SJSA1 (cell line): ENCODE measurements at places on chromosomes 1 and 21. TPM values are rescaled to one million over a fixed set of nuclear protein-coding genes. Genes with fewer than 3 reads are reported as not detected.

- DNase-seq: no peak
Measured at GRCh38 chr1:7781501-7781900, 2.6 kb upstream of the PER3 start.

KAZN gene
- 2.2 and 4.2 TPM in 2 replicates for total RNA-seq

KHDC4 gene
- 31.5 and 63.9 TPM in 2 replicates for total RNA-seq

- no peak for DNase-seq
Measured at GRCh38 chr1:187226396-187226795, 397.6 kb downstream of the PLA2G4A start.

DNA sequence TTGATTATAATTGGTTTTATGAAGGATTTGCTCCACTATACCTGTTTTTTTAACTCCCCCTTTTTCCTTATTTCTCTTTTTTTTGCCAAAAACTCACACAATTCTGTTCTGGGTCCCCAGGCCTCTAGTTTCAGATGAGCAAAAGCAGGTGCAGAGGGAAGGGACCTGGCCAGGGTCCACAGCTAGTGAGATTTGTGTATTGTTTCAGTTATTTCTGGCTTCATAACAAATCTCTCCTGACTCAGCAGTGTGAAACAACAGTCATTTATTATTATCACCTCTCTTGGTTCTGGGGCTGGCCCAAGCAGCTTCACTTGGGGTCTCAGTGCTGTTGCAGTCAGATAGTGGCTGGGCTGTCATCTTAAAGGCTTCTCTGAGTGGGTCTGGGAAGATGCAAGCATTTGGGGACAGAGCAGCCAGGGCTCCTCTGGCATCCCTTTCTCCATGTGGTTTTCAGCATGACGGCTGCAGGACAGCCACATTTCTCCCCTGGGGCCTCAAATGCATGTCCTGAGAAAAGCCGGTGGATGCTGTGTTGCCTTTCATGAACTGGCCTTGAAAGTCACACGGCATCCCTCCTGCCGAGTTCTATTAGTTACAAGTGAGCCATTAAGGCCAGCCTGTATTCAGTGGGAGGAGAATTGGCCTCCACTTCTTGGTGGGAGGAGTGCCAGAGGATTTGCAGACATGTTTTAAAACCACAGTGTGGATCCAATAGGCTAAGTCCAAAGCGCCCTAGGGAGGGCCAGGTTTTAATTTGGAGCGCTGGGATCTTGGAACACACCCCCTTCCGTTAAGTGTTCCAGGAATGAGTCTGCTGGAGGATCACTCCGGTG lies 137.1 kb downstream of the CAMTA1 start:
- DNase-seq: no peak

DNA sequence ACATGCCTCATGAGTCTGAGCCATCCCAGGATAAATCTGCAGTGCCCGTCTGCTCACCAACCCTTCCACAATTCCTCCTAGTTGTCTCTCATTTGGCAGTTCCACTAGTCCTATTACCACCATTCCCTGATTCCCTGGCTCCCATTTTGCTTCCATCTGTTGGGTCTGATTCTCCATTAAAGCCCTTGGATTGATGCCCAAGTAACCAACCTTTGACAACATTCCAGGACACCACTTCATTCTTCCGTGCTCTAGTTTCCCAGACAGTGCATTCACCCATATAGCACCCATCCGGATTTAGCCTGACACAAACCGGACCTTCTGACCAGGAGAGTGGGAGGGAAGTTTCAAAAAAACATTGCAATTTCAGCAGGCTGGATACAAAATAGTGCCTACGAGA lies 189.4 kb upstream of the PALMD start:
- peak; percentile 4 for DNase-seq
